ENCODE measurements at places on chromosomes 12 and 14.
A peak's percentile ranks its signal among the peaks of the same experiment; 100 is the strongest.

- DNase-seq, result peak; percentile 31
Observed at GRCh38 chr14:87745507-87746118, 247.4 kb downstream of the GALC start.

DNA sequence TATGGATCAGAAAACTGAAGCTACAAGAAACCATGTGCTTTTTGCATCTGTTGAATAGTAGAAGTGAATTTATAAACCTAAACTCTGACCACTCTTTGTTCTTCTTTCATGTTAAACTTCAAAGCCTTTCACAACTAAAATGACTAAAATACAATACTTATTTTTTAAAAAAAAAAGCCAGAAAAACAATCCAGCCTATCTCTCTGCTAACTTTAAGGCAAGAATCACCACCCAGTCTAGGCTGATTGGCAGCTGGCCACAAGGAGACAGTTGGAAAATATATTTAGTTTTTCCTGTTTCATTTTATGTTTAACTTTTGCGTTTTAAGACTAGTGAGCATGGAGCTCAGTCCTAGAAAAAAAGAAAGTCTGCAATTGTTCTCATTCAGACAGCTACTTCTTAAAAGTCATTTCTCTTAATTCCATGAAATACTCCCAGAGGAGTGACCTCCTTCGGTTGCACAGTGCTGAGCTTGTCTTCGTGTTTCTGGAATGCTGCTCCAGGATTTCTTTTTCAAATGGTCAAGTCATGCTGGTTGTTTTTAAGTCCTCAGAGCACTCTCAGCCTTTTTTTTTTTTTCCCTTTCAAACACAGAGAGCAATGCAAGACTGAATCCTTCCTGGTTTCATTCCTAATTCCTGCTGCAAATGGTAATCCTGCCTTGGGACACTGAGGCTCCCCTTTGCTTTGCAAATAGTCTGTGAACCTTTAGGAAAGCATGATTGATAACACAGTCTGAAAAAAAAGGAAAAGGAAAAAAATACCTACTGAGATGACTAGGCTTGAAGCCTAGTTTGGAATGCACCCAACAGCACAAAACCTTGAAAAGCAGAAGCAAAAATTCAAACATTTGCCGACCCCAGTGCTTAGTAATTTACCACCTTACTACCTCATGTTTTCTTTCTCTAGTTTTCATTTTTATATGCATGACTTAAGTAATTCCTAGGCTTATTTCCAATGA, 233.3 kb upstream of the DAAM1 start:
- DNase-seq, result no peak

- DNase-seq, result no peak
Observed at GRCh38 chr14:36751106-36751505, 89.4 kb downstream of the PAX9 start.

- DNase-seq, result no peak
Observed at GRCh38 chr14:68929623-68930307, 49.3 kb downstream of the ACTN1 start.

- no peak for DNase-seq
Observed at GRCh38 chr12:57233357-57234232, 4.1 kb downstream of the SHMT2 start.

GRCh38 chr14:100864206-100864605, 38.3 kb downstream of the MEG3 start:
- DNase-seq, result no peak

DNA sequence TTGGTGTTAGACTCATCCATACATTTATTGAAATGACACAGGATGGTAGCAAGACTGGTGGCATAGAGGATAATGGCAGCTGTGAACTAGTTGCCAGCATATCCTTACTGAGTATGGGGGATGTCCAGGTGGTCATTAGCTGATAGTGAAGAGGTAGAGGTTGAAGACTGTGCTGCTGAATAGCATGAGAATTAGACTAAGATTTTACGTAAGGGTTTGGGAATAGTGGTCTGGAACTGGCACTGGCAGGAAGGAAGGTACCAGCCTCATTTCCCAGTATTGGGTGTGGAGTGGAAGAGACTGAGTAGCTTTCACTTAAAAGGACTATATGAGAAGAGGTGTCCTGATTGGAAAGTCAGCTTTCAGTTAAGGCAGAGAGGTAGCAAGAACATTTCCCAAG, 6.5 kb downstream of the ERC1 start:
- no peak for DNase-seq

GRCh38 chr12:3746758-3747157, 6.2 kb downstream of the CRACR2A start:
- DNase-seq, result no peak

GRCh38 chr14:38044710-38045109, 163.0 kb upstream of the SSTR1 start:
- DNase-seq, result no peak

DNA sequence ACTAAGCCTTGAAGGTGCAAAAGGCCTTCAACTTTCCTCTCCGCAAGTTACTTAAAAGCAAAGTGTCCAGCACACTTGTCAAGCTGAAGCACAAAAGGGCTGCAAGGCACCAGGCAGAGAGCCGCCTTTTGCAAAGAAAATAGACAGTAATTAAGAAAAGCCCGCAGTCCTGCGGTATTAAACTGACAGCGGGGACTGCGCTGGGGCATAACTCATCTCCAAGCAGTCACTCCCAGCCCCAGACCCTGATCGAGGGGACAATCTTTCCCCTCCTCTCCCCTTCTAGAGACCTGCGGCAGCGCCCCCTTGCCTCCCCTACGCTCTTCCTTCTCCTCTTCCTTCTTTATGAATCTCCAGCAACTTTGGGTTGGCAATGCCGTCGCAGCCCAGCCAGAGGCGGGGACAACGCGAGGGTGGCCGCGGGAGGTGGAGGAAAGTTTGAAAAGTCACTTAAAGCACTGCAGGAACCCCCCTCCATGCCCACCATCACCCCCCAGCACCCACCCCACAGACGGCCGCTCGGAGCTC, 200.9 kb upstream of the CAND1 start:
- peak; percentile 24 for DNase-seq

DNA sequence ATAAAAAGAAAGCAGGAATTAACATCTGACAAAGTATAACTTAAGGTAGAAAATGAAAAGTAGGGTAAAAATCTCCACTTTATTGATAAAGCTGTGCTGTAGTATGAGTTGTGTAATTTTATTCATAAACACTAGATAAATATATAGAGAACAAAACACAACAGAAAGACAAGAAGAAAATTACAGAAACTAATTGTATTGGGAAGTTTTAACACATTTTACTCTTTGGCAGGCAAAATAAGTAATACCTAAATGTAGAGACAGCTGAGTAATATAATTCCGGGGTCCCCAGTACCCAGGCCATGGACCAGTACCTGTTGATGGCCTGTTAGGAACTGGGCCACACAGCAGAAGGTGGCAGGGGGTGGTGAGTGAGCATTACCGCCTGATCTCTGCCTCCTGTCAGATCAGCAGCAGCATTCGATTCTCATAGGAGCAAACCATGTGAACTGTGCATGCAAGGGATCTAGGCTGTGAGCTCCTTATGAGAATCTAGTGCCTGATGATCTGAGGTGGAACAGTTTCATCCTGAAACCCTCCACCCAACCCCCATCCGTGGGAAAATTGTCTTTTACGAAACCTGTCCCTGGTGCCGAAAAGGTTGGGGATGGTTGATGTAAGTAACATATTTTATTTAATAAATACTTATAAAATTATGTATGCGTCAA, 84.4 kb upstream of the ETV6 start:
- no peak for DNase-seq

DNA sequence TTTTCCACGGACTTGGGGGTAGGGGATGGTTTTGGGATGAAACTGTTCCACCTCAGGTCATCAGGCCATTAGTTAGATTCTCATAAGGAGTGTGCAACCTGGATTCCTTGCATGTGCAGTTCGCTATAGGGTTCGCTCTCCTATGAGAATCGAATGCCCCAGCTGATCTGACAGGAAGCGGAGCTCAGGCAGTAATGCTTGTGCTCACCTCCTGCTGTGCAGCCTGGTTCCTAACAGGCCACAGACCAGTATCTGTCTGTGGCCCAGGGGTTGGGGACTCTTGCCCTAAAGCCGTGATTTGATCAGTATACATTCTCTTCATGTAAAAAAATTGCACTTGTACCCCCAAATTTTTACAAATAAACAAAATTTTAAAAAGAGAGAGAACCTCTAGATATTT, 219.4 kb upstream of the CPNE8 start:
- DNase-seq, result no peak

- DNase-seq, result peak; percentile 44
Observed at GRCh38 chr14:73935666-73936065, 14.2 kb downstream of the FAM161B start.

DNA sequence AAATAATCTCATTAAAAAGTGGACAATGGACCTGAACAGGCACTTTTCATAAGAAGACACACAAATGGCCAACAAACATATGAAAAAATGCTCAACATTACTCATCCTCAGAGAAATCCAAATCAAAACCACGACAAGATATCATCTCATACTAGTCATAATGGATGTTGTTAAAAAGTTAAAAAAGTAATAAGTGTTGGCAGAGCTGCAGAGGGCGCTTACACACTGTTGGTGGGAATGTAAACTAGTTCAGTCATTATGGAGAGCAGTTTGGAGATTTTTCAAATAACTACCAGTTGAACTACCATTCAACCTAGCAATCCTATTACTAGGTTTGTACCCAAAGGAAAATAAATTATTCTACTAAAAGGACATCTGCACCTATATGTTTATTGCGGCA, 47.2 kb downstream of the FOXG1 start:
- no peak for DNase-seq

DNA sequence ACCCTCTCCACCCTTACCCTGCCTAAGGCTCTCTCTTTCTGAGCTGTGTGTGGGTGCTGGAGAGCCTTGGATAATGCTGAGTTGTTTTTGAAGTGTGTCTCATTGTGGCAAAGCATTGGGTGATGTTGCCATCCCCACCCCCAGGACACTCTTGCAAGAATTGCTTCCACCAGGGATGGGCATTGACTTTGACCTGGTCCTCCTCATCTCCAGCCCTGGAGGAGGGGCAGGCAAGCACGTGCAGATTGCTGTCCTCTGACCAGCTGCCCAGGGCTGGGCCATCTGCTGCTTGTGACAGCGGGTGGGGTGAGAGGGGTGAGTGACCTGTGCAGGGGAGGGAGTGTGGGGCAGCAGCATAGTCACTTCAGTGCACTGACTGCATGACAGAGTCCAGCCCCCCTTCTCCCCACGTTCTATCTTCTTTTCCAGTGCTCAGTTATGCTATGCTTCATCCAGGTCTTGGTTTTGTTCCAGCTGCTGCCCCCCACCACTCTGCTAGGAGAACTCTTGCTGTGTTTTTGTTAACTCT, 26.2 kb downstream of the SUSD6 start:
- no peak for DNase-seq

DNA sequence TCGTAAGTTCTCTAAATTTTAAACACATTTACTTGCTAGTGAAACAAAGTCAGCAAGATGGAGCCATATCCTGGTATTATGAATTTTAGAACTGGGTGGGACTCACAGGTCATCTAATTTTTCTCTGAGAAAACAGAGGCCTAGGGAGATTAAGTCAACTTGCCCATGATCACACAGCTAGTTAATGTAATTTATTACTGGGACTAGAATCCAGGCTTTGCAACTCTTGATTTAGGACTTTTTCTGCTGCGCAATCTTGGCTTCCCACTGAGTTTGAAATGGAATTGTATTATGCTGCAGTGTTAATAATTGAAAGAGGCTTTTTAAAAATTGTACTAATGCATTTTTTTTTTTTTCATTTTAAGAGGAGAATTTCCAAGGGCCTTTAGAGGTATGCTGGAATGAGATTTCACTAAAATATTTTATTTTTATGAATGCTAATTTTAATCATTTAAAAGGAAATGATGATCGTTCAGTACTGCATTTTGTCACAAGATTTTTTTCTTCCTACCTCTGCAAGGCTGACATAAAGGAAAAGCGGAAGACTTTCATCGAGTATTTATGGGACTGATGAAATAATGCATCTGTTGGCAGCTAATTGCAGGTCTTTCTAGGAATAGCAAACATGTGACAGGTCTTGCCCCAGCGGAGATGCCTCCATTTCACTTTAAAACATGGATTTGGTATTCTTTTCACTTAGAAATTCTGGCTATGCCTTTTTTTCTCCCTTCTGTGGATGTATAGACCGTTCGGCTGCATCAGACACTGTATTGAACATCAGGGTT, 9.6 kb downstream of the CRADD start:
- no peak for DNase-seq

DNA sequence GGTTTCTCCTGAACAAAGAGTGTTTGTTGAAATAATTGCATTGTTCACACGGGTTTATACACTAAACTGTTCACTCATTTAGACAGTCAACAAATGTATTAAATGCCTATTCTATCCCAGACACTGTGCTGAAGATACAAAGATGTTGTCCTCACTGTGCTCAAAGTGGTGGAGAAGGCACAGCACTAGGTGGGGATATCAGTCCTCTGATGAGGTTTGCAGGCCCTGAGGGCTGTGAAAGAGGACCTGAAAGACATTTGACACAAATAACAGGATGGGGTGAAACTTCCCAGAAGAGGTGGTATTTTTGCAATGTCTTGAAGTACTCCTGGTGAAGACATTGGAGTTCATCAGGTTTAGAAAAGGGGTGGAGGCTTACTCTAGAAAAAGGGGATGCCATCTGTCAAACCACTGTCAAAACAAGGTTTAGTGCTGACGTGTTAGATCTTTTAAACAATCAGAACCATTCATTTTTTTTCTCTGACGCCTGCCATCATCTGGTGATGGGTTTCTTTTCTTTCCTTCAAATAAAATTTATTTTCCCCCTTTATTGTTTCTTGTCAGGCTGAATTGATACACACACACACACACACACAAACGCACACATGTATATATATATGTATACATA, 69.5 kb downstream of the ACSS3 start:
- no peak for DNase-seq

- DNase-seq, result no peak
Observed at GRCh38 chr12:6360578-6361490, 14.5 kb downstream of the SCNN1A start.

GRCh38 chr14:69483765-69484443, 624 bp upstream of the PLEKHD1 start:
- no peak for DNase-seq

DNA sequence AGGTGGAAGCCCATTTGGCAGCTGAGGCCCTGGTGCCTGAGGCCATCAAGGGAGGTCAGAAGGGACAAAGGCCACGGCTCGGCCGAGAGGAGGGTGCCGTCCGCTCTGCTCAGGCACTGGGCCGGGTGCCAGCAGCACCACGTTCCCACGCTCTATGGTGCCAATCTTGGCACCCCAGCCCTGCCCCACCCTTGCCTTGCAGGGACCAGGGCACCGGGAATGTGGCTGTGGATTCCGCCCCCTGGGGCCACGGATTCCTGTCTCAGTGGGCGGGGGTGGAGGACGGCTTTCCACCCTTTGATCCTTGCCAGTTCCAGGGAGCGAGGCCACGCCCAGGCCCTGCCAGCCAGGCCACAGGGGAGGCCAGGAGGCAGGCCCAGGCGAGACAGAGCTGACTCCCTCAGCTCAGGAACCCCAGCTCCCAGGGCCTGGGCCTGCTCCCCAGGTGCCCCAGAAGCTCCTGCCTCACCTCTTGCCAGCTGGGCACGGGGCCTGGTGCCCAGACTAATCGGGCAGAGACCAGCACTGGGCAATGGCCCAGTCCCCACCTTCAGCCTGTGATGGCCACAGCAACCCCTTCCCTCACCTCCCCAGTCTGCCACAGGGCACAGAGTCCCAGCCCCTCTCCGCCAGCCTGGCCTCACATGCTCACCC, 26.4 kb upstream of the GPR132 start:
- DNase-seq, result no peak

Data from HEK293T (cell line).